ENCODE measurements at places on chromosomes 11 and 22.

GRCh38 chr11:64449381-64450167 is 90.6 kb downstream of the RPS6KA4 start:
- DNase-seq, result peak; percentile 72

GRCh38 chr22:39463931-39464390 is 7.1 kb downstream of the MGAT3 start:
- DNase-seq, result no peak

- no peak for DNase-seq
Observed at GRCh38 chr11:68818181-68818580, 23.5 kb downstream of the CPT1A start.

DNA sequence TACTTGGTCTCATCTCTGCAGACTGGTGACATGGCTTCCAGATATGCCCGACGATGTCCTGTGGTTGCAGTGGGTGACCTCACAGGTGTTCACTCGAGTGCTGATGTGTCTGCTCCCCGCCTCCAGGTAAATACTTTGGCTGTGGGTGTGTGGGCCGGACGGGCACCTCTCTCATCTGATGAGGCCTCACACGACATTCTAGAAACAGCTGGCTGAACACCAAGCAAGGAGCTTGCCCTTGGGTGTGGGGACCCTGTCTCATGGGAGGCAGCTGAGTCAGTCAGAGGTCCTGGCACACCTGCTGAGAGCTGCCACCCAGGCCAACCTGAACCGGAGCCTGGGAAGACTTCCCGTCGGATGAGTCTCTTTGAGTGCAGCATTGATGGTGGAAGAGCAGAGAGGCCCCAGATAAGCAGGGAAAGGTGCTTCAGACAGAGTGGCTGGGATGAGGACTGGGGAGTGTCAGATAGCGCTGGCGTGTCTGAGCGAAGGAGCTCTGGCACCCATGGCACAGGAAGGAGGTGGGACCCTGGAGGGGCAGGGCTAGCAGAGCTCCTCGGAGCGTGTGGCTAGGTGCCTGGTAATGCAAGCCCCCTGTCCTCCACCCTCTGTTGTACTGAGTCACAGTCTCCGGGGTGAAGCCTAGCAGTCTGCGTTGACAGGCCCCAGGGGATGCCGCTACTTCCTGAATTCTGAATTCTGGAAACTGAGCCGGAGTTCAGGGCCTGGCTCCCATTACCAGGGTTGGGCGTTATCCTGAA is 10.4 kb upstream of the SAMM50 start:
- DNase-seq, result no peak

GRCh38 chr11:2924381-2924780 is 4.8 kb downstream of the PHLDA2 start:
- DNase-seq, result no peak

- peak; percentile 83 for DNase-seq
Observed at GRCh38 chr22:37933711-37934376, 19.6 kb downstream of the C22orf23 start.

DNA sequence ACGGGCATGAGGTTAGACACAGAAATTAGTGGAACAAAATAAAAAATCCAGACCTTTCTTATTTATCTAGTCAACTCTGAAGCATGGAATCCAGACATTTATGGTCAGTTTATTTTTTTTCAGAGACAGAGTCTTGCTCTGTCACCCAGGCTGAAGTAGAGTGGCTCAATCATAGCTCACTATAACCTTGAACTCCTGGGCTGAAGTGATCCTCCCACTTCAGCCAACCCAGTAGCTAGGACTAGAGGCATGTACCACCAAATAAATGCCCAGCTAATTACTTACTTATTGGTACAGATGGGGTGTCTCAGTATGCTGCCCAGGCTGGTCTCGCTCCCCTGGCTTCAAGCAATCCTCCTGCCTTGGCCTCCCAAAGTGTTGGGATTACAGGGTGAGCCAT is 8.7 kb downstream of the NPAT start:
- DNase-seq, result no peak

- no peak for DNase-seq
Observed at GRCh38 chr11:26951809-26952515, 42.0 kb upstream of the FIBIN start.

DNA sequence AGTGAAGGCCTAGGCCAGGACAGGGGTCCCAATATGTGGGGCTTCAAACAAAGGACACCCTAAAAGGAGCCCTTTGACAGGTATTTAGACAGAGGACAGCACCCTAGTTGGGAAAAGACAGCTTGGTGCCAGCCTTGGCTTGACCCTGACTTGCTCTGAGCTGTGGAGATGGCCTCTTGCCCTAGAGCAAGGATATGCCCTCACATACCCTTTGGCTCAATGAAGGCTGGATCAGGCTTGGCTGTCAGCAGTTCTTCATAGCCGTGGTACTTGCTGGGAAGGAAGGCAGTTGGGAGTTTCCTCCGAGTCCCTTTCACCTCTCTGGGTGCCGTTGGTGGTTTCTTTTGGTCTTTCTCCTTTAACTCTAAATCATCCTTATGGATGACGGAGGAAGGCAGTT is 96.2 kb downstream of the RNF169 start:
- no peak for DNase-seq

Measured in stimulated activated CD4-positive, alpha-beta T cell treated with anti-CD3 and anti-CD28 coated beads, Interleukin-4, amount 100 ng/mL, for 1 hour (primary cell).